ENCODE measurements at places on chromosomes 2 and 18.
A peak's percentile ranks its signal among the peaks of the same experiment; 100 is the strongest.

GRCh38 chr2:120661551-120661950 is 74.1 kb upstream of the GLI2 start:
- DNase-seq = no peak

GRCh38 chr2:42578621-42579020 is 10.2 kb downstream of the MTA3 start:
- no peak for DNase-seq

DNA sequence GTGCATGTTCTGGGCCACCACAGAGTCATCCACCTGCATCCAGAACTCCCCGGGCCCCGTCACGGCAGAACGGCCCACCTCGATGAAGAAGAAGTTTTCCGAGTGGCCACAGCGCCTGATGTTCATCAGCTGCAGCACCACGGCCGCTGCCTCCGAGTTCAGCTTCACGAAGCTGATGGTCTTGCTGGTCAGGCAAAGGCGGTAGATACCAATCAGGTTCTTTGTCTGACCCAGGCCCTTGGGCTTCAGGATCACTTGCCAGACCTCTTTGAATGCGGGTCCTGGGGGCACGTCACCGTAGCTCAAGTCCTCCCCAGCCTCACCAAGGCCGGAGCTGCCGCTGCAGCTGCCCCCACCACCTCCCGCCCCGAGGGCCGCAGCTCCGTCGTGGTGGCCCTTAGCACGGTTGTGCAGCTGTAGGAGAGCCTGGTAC is 1.6 kb downstream of the IRS1 start:
- no peak for DNase-seq

DNA sequence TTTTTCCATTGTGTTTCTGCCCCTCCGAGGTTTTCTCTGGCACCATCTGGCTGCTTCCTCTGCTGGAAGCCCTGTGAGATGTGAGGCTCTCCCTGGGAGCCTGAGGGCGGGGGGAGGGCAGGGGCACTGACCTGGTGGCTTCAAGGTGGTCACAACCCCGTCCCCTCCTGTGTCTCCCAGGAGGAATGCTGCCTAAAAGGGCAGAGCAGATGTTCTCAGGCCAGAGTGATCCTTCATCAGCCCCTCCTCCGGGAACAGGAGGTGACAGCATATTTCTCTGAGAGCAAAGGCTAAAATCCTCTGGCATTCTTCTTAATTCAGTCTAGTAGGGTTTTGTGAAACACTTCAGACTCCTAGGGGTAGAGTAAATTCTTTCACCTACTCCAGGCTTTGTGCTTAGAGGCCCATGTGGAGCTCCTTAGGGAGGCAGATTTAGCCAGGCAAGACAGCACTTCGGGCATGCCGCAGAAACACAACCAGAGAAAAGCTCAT is 18.3 kb upstream of the GREB1 start:
- DNase-seq = no peak

- DNase-seq = peak; percentile 64
Measured at GRCh38 chr2:37527361-37527760, 144.1 kb downstream of the CDC42EP3 start.

DNA sequence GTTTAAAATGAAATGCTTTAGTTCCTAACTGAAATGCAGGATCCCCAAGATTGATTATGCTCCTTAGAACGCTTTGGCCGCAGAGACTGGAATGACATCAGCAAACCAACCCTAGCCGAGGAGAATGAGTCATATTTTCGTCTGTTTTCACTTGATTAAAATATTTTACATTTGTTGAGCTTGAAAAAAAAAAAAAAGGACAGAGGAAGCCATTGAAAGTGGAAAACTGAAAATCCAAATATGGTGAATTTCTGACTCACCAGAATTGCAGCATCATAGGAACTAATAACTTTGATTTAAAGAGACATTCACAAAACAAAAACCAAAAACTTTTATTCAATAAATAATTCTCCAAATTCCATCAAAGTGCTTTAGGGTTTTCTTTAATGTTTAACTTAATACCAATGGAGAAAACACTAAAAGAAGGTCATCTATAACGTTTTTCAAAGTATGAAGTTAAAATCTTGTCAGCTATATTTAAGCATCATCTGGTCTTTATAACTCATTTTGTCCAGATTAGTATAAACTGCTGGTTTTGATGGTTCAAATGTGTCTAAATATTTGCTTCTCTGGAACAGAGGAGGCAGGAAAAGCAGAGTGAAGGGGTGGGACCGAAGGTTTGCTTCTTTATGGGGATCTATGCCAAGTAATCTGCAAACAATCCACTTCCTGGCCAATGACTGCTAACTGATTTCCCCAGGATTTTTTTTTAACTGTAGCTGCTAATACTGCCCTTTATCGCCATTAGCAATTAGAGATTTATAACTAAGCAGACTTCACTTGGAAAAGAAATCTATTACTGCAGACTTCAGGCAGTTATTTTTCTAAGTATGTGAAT is 30.9 kb upstream of the COL5A2 start:
- no peak for DNase-seq

DNA sequence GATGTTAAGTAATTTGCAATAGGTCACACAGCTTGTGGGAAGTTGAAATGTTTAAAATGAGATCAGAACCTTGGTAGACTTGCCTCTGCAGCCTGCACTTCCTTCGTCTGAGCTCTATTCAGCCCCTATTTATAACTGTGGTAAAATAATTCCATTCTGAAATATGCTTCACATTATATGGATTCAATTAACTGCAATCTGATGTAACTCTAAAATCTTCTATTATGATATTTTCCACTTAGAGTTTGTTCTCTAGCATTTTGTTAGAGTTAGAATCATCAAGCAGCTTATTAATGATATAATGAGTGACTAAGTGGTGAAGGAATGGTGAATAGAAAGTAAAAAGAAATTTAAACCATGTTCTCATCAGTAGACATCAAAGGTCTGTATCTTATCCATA is 139.6 kb upstream of the ARHGAP28 start:
- no peak for DNase-seq

GRCh38 chr18:40926679-40927078 is 1028.4 kb upstream of the PIK3C3 start:
- DNase-seq = no peak
